ENCODE measurements at places on chromosomes 7 and 10.

DNA sequence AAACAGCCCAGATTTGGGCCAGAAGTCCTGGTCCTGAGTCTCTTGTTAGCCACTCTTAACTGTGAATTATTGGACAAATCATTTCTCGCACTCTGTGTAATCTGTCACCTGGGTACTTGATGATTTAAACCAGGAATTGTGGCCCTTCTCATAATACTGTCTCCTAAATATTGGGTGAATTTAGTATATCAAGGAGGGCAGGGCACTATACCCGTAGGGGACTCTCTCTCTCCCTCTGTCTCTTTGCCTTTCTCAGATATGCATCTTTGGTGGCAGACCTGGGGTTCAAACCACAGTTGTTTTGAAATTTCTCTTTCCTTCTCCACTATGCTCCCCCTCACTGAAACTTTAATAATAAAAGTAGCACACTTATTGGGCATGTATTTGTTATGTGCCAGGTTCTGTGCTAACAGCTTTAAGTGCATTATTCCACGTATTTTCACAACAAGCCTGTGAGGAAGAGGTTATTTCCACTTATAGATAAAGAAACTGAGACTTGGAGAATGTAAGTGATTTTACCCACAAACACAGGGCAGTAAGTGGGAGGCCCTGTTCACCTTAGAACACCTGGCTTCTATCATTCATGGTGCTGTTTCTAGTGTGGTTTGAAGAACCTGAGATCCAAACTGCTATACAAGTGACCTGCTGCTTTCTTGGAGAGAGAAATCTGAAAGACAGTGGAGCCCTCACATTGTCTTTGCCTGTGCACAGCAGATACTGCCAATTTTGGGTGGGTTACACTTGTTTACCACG is 11.8 kb downstream of the FAS start:
- no peak for DNase-seq

GRCh38 chr7:47647181-47647917 is 65.4 kb upstream of the TNS3 start:
- no peak for DNase-seq

DNA sequence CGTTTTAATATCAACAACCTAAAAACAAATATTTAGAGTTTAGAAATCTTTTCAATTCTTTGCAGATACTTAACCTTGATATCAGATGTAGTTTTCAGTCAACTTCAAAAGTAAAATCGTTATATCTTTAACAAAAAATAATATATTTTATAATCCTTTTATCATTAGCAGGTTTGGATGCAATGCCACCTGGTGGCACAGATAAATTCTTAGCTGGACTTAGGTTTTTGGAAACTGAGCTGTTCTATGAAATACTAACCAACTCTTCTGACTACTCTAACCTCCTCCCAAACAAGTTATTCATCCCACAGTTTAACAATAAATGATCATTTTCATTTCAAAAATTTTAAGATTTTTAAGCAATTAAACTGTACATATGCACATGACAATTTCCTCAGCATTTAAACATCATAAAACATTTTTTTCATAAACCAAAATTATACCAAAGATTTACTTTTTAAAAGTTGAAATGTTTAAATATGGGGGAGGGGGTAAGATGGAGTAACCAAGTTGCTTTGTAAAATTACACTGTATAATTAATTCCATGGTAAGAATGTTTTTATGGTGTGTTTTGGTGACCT is 56.9 kb downstream of the HIBADH start:
- DNase-seq, result no peak

GRCh38 chr7:2129323-2130095 is 103.2 kb downstream of the MAD1L1 start:
- no peak for DNase-seq

- DNase-seq, result no peak
Observed at GRCh38 chr10:68489919-68490318, 18.1 kb upstream of the DNA2 start.
